Testis (tissue), 5 donors: ENCODE measurements at places on chromosomes 11 and 22. TPM values are rescaled to one million over a fixed set of nuclear protein-coding genes. Genes with fewer than 3 reads are reported as not detected.

DNA sequence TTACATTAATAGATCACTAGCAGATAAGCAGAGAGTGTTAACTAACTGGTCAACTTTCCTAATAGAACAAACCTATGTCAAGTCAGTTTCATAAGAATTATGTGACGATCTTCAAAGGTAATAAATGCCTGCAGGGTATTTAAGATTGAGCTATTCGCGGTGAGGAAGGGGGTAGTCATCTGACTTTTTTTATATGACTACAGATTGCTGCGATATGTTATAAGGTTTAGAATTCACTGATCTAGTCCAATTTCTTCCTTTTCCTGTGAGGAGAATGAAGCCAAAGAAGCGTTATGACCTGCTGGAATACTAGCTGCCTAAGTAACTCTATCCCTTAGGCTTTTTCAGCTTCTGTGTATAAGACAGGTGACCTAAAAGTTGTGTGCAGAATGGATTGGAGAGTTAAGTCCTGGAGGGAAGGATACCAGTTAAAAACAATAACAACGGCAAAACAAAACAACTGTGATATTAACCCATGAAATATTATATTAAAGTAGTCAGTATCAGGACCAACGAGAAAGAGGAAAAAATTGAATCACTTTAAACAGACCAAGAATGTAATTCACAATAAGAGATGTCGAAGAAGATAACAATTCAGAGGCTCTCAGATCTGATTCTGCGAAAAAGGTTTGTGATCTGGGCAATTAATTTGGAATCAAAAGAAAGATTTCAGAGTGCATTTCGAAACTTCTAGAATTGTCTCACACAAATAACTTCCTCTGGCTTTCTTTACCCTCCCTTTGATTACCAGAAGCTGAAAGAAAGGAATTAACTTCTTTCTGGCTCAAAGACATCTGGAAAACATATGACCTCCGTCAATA lies 630 bp downstream of the CASP4 start:
- DNase-seq, result no peak

GRCh38 chr22:19129871-19130270 lies 1.2 kb upstream of the TSSK2 start:
- no peak for DNase-seq

GRCh38 chr22:22838148-22838786 lies 49.3 kb upstream of the IGLL5 start:
- no peak for DNase-seq

GRCh38 chr11:130520271-130520671 lies 71.8 kb downstream of the ADAMTS15 start:
- DNase-seq, result peak; percentile 31

- no peak for DNase-seq
Observed at GRCh38 chr22:48712558-48713271, 1115.0 kb downstream of the BRD1 start.

GRCh38 chr11:66986178-66986545 lies 11.1 kb downstream of the C11orf86 start:
- no peak for DNase-seq

DNA sequence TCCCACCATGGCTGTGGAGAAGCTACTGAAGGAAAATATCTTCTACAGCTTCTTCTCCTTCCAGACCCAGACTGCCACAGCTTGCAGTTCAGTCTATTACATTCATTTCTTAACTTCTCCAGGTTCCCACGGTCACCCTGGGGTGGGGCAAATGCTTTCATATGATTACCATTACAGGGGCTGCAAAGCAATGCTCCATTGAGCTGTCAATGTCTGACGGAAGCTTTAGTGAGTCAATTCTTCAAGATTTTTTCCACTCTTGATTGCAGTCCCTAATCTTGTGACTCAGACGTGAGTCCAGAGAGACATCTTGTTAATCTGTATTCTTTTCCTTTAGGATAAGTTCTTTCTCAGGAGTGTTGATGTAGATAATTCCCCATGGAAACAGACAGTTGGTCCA lies 233.4 kb upstream of the DDI1 start:
- no peak for DNase-seq

DNA sequence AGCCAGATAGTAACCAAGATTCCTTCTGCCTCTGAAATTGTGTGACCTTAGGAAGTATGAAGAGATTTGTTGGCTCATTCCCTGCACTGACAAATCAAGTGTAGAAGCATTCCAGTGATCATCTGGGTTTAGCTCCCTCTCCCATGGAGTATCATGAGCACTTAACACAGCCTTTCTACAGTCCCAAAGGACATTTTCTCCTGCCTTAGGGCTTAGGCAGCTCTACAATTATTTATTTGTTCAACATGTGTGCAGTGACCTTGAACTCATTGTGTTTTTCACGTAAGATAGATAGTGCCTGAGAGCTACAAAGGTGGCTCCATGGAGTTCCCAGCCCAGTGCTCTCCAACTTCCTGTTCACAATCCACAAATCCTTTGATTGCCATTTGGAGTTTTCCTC lies 94.8 kb upstream of the FAT3 start:
- DNase-seq, result no peak

- peak; percentile 82 for DNase-seq
Observed at GRCh38 chr22:45105281-45105702, 58.4 kb upstream of the NUP50 start.

DNA sequence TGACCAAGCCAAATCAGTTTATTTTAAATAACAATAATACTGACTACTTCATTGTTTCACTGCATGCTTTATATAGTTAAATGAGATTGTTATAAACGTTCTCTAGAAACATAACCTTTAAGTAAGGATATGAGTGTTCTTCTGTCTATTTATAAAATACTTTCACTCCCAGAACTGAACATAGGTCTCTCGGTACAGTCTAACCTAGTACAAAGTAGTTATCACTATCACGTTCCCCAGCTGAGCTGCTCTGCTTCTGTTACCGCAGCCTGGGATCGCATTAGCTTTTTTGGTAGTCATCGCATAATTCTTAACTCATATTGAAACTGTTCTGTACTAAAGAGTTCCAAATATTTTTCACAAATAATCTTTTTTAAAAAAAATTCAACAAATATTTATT lies 143.6 kb downstream of the WNT11 start:
- no peak for DNase-seq

DNA sequence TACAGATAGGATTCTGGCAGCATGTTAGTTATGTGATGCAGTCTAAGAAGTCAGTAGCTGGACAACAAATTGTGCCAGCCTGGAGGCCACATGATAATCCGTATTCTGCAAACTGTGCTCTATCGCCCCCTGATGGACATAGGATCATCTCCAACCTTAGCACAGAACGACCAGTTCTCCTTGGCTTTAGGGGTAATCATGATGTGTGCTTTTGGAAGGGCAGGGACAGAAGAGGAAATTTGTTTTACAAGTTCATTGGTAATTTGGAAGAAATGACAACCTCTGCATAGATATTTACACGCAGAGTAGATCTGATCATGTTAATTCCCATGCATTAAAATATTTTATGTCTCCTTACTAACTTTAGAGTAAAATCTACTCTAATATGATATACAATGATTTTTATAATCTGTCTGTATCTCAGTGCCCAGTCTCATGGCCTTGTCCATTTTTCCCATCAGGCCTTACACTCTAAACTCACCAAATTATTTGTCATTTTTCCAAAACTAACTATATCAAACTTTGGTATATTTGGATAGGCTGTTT lies 12.1 kb downstream of the OR10D3 start:
- DNase-seq, result peak; percentile 76

GRCh38 chr22:33232071-33232470 lies 173.9 kb upstream of the SYN3 start:
- DNase-seq, result no peak

DNA sequence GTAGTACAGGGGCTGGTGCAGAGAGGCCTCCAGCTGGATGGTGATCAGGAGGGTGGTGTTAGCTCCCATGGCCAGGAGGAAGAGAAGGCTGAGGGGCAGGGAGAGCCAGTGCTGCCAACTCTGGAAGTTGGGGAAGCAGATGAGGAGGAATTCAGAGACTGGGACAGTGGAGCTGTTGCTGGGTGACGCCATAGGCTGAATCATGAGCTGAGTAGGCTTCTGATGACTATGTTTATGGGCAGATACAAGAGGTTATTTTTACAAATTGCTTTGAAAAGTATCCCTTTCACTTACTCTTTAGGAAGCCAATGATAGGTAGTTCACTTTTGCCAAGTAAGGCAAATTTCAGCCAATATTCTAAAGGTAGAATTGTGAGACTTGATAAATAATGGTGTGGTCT lies 3.1 kb downstream of the OR56A1 start:
- no peak for DNase-seq

DNA sequence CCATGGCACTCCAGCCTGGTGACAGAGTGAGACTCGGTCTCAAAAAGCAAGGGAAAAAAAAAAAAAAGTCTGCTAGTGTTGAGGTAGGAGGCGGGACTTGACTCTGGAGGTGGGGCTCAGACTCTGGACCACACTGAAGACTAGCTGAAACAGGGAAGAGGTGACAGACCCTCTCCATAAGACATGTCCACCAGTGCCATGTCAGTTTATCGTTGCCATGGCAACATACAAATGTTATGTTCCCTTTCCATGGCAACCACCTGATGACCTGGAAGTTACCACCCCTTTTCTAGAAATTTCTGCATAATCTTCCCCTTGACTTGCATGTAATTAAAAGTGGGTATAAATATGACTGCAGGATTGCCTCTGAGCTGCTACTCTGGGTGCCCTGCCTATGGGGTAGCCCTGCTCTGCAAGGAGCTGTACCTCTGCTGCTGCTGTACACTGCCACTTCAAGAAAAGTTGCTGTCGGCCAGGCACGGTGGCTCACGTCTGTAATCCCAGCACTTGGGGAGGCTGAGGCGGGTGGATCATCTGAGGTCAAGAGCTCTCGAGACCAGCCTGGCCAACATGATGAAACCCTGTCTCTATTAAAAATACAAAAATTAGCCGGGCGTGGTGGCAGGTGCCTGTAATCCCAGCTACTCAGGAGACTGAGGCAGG lies 55.1 kb downstream of the KIAA1671 start:
- no peak for DNase-seq

DNA sequence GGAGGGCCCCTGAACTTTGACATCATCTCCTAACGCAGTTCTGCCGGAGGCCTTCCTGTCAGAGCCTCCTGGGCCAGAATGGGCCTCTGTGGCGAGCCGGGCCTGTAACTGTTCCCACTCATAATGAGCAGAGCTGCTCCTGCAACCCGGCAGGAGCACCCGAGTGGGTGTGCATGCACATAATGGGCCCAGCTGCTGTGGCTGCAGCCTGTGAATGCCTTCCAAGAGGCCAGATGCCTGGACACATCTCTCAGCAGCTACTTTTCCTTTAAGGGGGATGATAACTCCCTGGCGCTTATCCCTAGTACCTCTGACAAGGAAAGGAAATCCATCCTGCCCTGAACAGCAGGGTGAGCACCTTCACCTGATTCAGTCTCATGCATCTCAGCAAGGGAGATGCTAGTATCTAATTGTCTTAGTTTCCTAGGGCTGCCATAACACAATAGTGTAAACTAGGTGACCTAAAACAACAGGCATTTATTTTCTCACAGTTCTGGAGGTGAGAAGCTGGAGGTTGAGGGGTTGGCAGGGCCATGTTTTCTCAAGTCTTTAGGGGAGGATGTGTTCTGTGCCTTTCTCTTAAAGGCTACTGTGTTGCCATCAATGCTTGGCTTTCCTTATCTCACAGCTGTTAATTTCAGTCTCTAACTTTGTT lies 120.5 kb downstream of the TEAD1 start:
- DNase-seq, result no peak

DNA sequence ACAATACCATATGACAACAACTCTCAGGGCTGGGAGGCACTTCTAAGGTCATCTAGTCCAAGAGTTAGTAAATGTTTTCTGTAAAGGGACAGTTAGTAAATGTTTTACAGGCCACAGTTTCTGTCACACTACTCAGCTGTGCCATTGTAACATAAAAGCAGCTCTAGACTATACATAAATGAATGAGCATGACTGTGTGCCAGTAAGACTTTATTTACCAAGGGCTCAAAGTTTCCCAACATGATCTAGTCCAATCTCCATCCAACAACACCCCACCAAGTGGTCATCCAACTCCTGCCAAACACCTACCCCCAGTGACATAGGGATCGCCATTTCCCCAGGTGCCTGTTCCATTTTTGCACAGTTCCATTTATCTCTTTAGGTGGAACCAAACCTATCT lies 12.1 kb downstream of the SERGEF start:
- no peak for DNase-seq

- peak; percentile 46 for DNase-seq
Observed at GRCh38 chr22:39994566-39995392, at the start of gene FAM83F. FAM83F (plus strand) TSS chr22:39994954; CDS start chr22:39995043, 89 bp downstream.

- DNase-seq, result peak; percentile 23
Observed at GRCh38 chr22:16601437-16602223, 9.0 kb upstream of the CCT8L2 start.

- no peak for DNase-seq
Observed at GRCh38 chr22:41504397-41504796, 35.5 kb downstream of the ACO2 start.

GRCh38 chr11:29018631-29019030 lies 910.4 kb downstream of the METTL15 start:
- no peak for DNase-seq

DNA sequence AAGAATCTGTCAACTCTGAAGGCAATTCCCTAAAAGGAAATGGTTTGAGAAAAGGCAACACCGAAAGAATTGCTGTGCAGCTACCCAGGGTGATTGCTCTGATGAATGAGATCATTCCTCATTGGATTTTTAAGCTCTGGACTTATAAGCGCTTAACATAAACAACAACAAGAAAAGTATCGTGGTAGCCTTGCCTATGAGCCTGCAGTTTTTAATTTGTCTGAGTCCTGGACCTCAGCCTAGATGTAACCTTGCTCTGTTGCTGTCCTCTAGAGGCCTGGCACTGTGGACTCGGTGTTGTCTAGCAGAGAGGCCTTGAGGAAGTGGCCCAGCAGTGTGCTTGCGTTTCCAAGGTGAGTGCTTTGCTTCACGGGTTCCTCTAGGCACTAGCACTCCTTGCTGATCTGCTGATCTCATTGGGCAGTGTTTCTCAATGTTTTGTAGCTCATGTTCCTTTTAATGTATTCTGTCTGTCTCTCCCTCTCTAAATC lies 20.4 kb downstream of the CCDC81 start:
- peak; percentile 58 for DNase-seq

DNA sequence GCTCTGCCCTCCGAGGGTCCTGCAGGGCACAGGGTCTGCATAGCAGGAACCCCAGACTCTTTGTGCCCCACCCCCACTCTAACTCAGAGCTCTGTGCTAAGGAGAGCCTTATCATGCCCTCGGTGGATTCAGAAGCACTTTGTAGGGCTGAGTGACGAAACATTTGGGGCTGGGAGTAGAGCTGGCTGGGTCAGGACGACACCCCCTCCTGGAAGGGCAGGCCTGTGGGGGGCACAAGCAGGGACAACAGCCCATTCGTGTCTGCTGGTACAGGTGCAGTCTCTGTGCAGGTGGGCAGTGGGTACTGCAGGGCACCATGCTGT lies 8.9 kb downstream of the APOBEC3A start:
- no peak for DNase-seq

- DNase-seq, result no peak
Observed at GRCh38 chr11:122692444-122692843, 36.9 kb downstream of the UBASH3B start.

- no peak for DNase-seq
Observed at GRCh38 chr11:115930886-115931547, 426.8 kb upstream of the CADM1 start.

The LDHAL6A gene
- polyA plus RNA-seq, result 13.0 TPM

The ZNF280B gene
- polyA plus RNA-seq, result 22.8 TPM

The FZD4 gene
- polyA plus RNA-seq, result 14.8 TPM

The SIAE gene
- 15.3 TPM for polyA plus RNA-seq

The TBX10 gene
- polyA plus RNA-seq, result not detected

The DRAP1 gene
- polyA plus RNA-seq, result 304 TPM

The LYVE1 gene
- 24.1 TPM for polyA plus RNA-seq

The CLMP gene
- 6.5 TPM for polyA plus RNA-seq

The TECTA gene
- 2.5 TPM for polyA plus RNA-seq

The C11orf86 gene
- polyA plus RNA-seq, result not detected

The SLC1A2 gene
- 7.5 TPM for polyA plus RNA-seq
